Stimulated activated CD4-positive, alpha-beta T cell treated with anti-CD3 and anti-CD28 coated beads, Interleukin-4, amount 100 ng/mL, for 1 hour (primary cell): ENCODE measurements at places on chromosomes 2 and 18.

DNA sequence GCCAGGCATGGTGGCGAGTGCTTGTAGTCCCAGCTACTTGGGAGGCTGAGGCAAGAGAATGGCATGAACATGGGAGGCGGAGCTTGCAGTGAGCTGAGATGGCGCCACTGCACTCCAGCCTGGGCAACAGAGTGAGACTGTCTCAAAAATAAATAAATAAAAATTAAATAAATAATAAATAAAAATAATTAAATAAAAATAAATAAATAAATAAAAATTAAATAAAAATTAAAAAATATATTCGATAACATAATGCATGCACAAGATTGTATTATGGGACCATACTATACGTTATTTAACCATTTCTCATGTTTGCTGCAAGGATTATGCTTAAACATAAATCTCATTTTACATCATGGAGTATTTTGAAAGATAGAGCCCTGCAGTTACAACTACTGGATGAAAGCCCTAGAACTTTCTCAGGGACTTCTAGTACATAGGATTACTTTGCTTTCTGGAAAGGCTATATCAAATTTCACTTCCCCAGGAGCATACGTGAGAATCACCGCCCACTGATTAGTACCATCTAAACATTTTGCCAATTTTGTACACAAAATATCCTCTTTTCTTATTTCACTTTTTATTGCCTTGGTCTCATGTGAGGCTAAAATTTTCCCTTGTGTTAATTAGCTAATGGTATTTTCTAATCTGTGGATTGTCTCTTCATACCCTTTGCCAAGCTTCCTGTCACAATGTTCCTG is 234.3 kb upstream of the LYPD1 start:
- no peak for DNase-seq

DNA sequence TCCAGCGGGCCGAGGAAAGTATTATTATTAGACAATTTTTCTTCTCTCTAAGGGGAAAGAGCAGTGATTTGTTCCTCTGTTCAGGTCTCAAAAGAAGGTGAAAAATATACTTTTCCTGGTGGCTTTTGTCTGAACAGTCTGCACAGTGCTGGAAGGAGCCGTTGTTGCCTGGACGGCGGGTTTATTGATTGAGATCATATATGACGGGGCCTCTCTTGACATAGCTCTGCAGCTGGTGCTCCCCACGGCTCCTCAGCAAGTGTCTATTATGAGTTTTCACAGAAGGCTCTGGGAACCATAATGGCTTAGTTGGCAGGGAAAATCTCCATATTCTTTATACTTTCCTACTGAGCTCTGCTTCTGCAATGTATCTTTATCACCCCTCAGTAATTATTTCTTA is 42.9 kb downstream of the FSHR start:
- DNase-seq = no peak

GRCh38 chr18:52426041-52426440 is 86.0 kb downstream of the DCC start:
- DNase-seq = no peak

- no peak for DNase-seq
Observed at GRCh38 chr2:21043744-21044532, at the start of gene APOB. Gene APOB (minus strand): TSS chr2:21044073. CDS start chr2:21043945, 128 bp downstream.

DNA sequence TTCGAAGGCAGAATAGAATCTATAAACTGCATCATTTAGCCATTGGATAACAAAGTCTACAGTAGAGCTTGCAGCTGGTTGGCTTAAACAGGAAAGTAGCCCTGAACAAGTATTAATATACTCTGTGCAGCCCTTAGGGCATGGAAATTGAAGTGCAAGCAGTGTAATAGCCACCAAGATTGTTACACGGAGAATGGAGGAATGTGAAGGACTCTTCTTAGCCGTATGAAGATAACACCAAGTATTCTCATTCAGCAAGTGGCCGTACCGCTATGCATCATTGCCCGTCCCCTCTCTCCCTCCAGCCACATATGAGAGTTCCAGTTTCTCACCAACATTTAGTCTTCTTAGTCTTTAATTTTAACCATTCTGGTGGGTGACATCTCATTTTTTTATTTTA is 40.5 kb downstream of the ANKRD12 start:
- DNase-seq = no peak

- no peak for DNase-seq
Observed at GRCh38 chr2:43341959-43342757, 115.8 kb upstream of the ZFP36L2 start.
